ENCODE measurements at places on chromosomes 4 and X.

DNA sequence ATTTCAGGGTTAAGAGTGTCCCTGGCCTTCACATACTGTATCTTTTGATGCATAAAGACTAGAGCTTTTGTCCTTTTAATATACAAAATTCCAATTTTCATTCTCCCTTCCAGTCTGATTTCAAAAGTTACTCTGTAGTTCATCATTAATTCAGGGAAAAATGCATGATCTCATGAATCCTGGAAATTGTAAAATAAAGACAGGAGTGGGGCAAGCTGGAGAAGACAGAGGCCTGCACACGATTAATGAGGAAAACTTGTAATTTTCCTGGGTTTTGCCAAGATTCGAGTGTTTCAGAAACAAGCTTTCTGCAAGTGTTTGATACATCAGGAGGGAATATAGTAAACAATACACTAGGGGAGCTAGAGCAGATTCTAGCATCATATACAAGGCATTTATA, 947.9 kb downstream of the FAT4 start:
- no peak for DNase-seq

GRCh38 chrX:110268886-110269285, 49.0 kb downstream of the AMMECR1 start:
- no peak for DNase-seq

DNA sequence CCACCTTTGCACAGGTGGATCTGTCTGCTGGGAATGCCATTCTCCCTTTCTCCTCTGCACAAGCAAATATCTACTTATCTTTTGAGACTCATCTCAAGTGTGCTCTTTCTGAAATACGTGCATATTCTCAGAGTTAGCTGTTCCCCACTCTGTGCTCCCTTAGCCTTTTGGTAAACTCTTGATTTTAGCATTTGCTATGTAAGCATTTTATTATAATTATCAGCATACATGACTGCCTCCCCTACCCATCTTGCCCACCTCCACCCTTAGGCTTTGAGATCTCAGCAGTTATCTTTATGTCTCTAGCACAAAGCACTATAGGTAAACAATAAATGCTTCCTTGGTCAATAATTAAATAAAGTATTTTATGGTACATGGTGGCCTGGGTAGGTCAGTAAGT, 11.5 kb downstream of the DRP2 start:
- DNase-seq = no peak

GRCh38 chr4:6687947-6688878, 5.5 kb upstream of the S100P start:
- DNase-seq = no peak

DNA sequence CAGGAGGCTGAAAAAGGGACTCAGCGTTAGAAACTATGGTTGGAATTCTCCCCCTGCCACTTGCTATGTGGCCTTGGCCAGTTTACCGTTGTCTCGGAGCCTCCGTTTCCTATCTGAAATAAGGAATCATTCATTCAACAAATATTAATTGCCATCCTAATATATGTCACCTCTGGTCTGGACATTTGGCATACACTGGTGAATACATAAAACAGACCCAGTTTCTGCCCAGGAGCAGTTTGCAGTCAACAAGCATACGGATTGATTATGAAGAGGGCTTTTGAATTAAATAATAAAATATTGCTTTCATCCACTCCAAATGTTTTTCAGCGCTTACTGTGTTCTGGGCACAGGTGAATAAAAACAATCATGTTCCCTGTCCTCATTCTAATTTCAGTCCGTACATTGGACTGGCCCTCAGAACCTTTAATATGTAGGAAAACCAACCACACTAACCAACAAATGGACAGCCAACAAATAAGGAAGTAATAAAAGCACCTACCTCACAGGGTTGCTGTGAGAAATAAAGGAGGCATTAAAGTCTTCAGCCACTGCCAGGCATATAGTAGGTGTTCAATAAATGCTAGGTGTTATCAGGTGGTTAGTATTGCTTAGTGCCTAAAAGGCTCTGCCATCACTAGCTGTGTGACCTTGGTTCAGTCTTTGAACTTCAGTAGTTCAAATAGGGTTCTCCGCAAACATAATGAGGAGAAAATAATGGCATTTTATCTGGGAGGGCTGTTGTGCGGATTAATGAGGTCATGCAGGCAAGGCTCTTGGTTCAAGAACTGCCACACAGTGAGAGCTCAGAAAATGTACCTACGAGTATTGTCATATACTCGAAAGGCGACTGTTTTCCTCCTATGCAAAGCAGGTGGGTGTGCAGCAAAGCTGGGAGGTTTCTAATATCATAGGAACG, 7.3 kb upstream of the GSX2 start:
- DNase-seq = no peak

- peak; percentile 10 for DNase-seq
Observed at GRCh38 chrX:110734894-110735541, 60.6 kb downstream of the CHRDL1 start.

GRCh38 chrX:39384996-39385395, 583.7 kb downstream of the MID1IP1 start:
- DNase-seq = no peak

GRCh38 chrX:127138218-127138617, 318.7 kb downstream of the PRR32 start:
- no peak for DNase-seq

DNA sequence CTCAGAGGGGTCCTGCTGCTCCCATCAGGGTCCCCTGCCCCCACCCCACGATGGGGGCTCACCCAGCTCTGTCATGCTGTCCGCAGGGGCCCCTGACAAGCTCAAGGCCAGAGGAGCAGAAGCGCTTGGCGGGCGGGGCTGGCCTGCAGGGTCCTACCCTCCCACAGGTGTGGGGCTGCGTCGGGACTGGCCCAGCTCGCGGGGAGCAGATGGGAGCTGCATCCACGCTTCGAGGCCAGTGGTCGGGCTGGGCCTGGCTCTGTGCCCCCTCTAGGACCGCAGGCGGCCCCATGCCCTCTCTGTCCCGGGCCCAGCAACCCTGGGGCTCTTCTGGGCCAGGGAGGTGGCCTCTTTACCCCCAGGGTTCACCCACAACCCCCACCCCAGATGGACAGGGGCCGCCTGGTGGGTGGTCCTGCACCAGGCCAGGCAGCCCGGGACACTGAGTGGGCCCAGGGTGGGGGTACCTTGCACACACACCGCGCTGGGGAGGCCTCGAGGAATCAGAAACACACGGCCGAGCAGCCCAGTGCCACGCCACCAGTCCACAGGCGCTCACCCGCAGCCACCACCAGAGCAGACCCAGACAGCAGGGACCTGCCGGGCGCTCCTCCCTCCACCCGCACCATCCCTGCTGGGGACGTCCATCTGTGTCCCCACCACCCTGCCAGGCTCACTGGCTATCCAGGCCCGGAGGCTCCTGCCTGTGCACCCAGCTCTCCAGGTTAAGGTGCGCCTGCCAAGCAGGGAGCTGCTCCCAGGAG, 30.0 kb downstream of the TACC3 start:
- DNase-seq = no peak
